ENCODE measurements at places on chromosomes 1 and 21. TPM values are rescaled to one million over a fixed set of nuclear protein-coding genes. Genes with fewer than 3 reads are reported as not detected.

The NPHP4 gene
- 4.7 TPM for total RNA-seq

The FMO5 gene
- 0.68 TPM for total RNA-seq

The SPRR1B gene
- 2,894 TPM for total RNA-seq

The EDN2 gene
- total RNA-seq = 4.7 TPM

The RHBDL2 gene
- total RNA-seq = 16.1 TPM

The MAB21L3 gene
- 6.7 TPM for total RNA-seq

The PIK3CD gene
- total RNA-seq = 6.2 TPM

The SLC9C2 gene
- total RNA-seq = 0.12 TPM

The NECTIN4 gene
- 115 TPM for total RNA-seq

The ANKRD35 gene
- 13.7 TPM for total RNA-seq

The TEKT2 gene
- total RNA-seq = not detected

The RIPK4 gene
- total RNA-seq = 51.1 TPM

The KCNQ4 gene
- total RNA-seq = 0.24 TPM

The OR2L5 gene
- not detected for total RNA-seq

The ATP1A4 gene
- total RNA-seq = not detected

The DNAH14 gene
- 5.9 TPM for total RNA-seq

The SEMA6C gene
- total RNA-seq = 0.88 TPM

The FMN2 gene
- total RNA-seq = not detected

The GUCA2A gene
- not detected for total RNA-seq

The ZNF669 gene
- total RNA-seq = 2.6 TPM

The TDRD5 gene
- not detected for total RNA-seq

The FYB2 gene
- total RNA-seq = 0.36 TPM

The MROH9 gene
- total RNA-seq = not detected

The LENEP gene
- total RNA-seq = not detected

The TRAF3IP3 gene
- total RNA-seq = 0.80 TPM

The KCNK2 gene
- total RNA-seq = 0.08 TPM

The LYPLA2 gene
- 48.9 TPM for total RNA-seq

The RER1 gene
- 167 TPM for total RNA-seq

The MARK1 gene
- total RNA-seq = 6.1 TPM

The EXO1 gene
- total RNA-seq = 5.1 TPM

The OR2L13 gene
- not detected for total RNA-seq

The TSTD1 gene
- 67.9 TPM for total RNA-seq

The SPSB1 gene
- total RNA-seq = 15.5 TPM

The ADAMTS5 gene
- total RNA-seq = 0.80 TPM

The TARDBP gene
- 94.1 TPM for total RNA-seq

The PIK3C2B gene
- total RNA-seq = 23.7 TPM

The DNAJC28 gene
- total RNA-seq = 0.52 TPM

The AMPD1 gene
- total RNA-seq = not detected

The STX12 gene
- total RNA-seq = 45.6 TPM

The CCDC181 gene
- total RNA-seq = not detected

The SESN2 gene
- total RNA-seq = 26.2 TPM

The TMCC2 gene
- 1.00 TPM for total RNA-seq

The CD48 gene
- 2.0 TPM for total RNA-seq

The MNDA gene
- 0.52 TPM for total RNA-seq

The TRIM58 gene
- total RNA-seq = 0.20 TPM

The SPRR2A gene
- 5,244 TPM for total RNA-seq

The C8B gene
- not detected for total RNA-seq

The FOXO6 gene
- total RNA-seq = not detected

The MAP7D1 gene
- total RNA-seq = 93.1 TPM

The NR5A2 gene
- total RNA-seq = 0.60 TPM

The ESPN gene
- 33.4 TPM for total RNA-seq

Data from esophagus mucosa (tissue), 1 donor.